ENCODE measurements at places on chromosomes 12 and 14.
A peak's percentile ranks its signal among the peaks of the same experiment; 100 is the strongest.

GRCh38 chr14:68520637-68521556 lies 272.0 kb downstream of the ZFP36L1 start:
- peaks cover 55% of the 10 kb centered on the region for H3K4me1 ChIP-seq
- H3K4me3 ChIP-seq, result no peak overlapping the region
- peak overlapping the region; percentile 95 for H3K27ac ChIP-seq
- no peaks in the 10 kb centered on the region for H3K27me3 ChIP-seq

DNA sequence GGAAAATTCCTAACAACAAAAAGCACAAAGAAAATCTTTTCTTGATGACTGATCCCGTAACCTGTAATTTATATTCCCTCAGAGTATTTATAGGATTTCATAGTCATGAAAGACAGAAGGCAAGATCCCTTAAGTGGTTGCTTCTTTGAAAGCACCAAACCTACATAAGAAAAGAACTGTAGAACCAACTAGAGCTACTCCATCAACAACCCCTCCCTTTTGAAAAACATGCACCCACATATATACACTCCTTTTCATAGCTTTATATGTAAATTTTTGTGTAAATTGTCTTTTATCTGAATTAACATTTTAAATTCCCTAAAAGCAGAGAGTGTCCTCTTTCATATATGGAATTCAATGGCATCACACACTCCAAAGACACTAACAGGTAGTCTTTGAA lies 215.3 kb downstream of the CEP128 start:
- H3K4me3 ChIP-seq, result no peak overlapping the region
- DNase-seq, result no peak
- H3K27me3 ChIP-seq, result no peaks in the 10 kb centered on the region
- no peak overlapping the region for H3K27ac ChIP-seq

DNA sequence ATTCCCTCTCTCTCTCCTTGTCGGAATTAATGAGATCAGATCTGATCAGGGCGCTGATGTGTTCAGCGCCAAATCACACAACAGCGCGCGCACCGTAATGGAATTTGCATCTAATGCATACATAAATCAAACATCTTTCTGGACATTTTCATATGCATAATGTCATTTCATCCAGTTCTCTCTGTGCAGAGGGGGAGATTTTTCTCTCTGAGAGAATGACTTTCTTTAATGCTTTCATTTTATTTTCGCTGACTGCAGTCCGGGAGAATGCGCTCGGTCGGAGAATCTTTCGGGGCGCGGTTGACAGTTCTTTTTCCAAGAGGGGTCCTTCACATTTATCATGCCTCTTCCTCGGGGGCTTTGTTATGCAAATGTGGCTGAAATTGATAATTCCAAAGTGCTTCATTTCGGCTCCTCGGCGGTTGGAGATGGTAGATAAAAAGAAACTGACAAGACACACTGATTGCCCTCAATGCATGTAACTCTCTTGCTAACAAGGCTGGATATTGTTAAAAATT lies 615.9 kb downstream of the VRK1 start:
- H3K27ac ChIP-seq, result no peak overlapping the region
- no peak overlapping the region for H3K4me3 ChIP-seq
- H3K27me3 ChIP-seq, result peaks cover 6% of the 10 kb centered on the region

GRCh38 chr12:51814311-51815088 lies 34.0 kb downstream of the FIGNL2 start:
- peaks cover 30% of the 10 kb centered on the region for H3K27me3 ChIP-seq
- no peak for DNase-seq
- H3K36me3 ChIP-seq, result no peaks in the 10 kb centered on the region
- no peak overlapping the region for H3K27ac ChIP-seq
- H3K4me1 ChIP-seq, result no peaks in the 10 kb centered on the region

All from keratinocyte (primary cell).